Dermis blood vessel endothelial cell (primary cell): ENCODE measurements at places on chromosomes 6 and 20. TPM values are rescaled to one million over a fixed set of nuclear protein-coding genes. Genes with fewer than 3 reads are reported as not detected.

The DYNLT1 gene
- 68.1 and 80.2 TPM in 2 replicates for total RNA-seq

The ACTL10 gene
- total RNA-seq, result 1.9 and 2.2 TPM in 2 replicates

The EFCAB8 gene
- under 0.01 and 0.05 TPM in 2 replicates for total RNA-seq

The HUS1B gene
- 0.98 and 1.5 TPM in 2 replicates for total RNA-seq

The SOBP gene
- 0.42 and 1.0 TPM in 2 replicates for total RNA-seq

The B3GAT2 gene
- under 0.01 TPM in 1 of 2 replicates, not detected in the other for total RNA-seq

The BLOC1S5 gene
- 23.1 and 23.7 TPM in 2 replicates for total RNA-seq

The HLA-DPB1 gene
- 1.4 and 22.4 TPM in 2 replicates for total RNA-seq

The NMBR gene
- not detected in 2 replicates for total RNA-seq
